Activated CD8-positive, alpha-beta T cell treated with anti-CD3 and anti-CD28 coated beads, Interleukin-2, amount 10 ng/mL, durations not matched to agents 7 days and 5 days (primary cell): ENCODE measurements at places on chromosomes 6 and 20. TPM values are rescaled to one million over a fixed set of nuclear protein-coding genes. Genes with fewer than 3 reads are reported as not detected.

DNA sequence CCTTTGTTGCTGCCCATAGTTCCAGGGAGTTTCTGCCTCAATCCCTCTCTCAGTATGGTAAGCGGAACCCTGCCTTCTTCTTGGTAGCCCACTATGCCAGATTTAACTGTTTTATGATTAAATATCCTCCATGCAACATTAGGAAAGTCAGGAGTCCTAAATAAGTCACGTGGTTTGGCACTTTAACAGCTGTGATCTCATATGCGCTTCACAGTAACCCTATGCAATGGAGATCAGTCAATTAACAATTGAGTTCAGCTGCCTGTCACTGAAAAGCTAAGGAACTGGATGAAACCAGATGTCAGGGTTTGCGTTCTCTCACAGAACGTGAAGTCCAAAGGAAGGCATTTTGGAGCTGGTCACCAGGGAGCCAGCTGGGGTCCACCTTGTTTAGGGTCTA, 81.6 kb downstream of the PSMB1 start:
- no peaks in the 10 kb centered on the region for H3K36me3 ChIP-seq
- no peaks in the 10 kb centered on the region for H3K4me1 ChIP-seq
- no peak overlapping the region for H3K4me3 ChIP-seq
- no peak for DNase-seq
- peaks cover 6% of the 10 kb centered on the region for H3K27me3 ChIP-seq

- peaks cover 41% of the 10 kb centered on the region for H3K27me3 ChIP-seq
- H3K27ac ChIP-seq: no peak overlapping the region
- H3K4me3 ChIP-seq: no peak overlapping the region
- no peaks in the 10 kb centered on the region for H3K36me3 ChIP-seq
Measured at GRCh38 chr20:4341804-4342485, 326.6 kb upstream of the RNF24 start.

- H3K4me3 ChIP-seq: no peak overlapping the region
- H3K4me1 ChIP-seq: no peaks in the 10 kb centered on the region
- H3K27me3 ChIP-seq: no peaks in the 10 kb centered on the region
- H3K36me3 ChIP-seq: peaks cover 27% of the 10 kb centered on the region
Measured at GRCh38 chr6:118460958-118461470, 87.1 kb upstream of the PLN start.

GRCh38 chr6:13131935-13132661, 196.2 kb downstream of the TBC1D7 start:
- no peaks in the 10 kb centered on the region for H3K36me3 ChIP-seq
- no peak overlapping the region for H3K4me3 ChIP-seq
- DNase-seq: no peak
- H3K4me1 ChIP-seq: no peaks in the 10 kb centered on the region
- H3K27ac ChIP-seq: no peak overlapping the region

GRCh38 chr6:138973466-138974153, 14.4 kb downstream of the REPS1 start:
- no peak overlapping the region for H3K27ac ChIP-seq
- H3K36me3 ChIP-seq: peaks cover 5% of the 10 kb centered on the region
- no peak overlapping the region for H3K4me3 ChIP-seq
- no peak for DNase-seq

- no peak overlapping the region for H3K27ac ChIP-seq
- no peak overlapping the region for H3K4me3 ChIP-seq
- peaks cover 10% of the 10 kb centered on the region for H3K4me1 ChIP-seq
- peaks cover 2% of the 10 kb centered on the region for H3K36me3 ChIP-seq
Measured at GRCh38 chr20:10472871-10473270, 37.8 kb downstream of the SLX4IP start.

GRCh38 chr6:157410045-157410444, 29.1 kb downstream of the ZDHHC14 start:
- H3K4me3 ChIP-seq: no peak overlapping the region
- H3K27ac ChIP-seq: no peak overlapping the region
- no peaks in the 10 kb centered on the region for H3K27me3 ChIP-seq
- DNase-seq: no peak
- H3K36me3 ChIP-seq: no peaks in the 10 kb centered on the region
- peaks cover 1% of the 10 kb centered on the region for H3K4me1 ChIP-seq

DNA sequence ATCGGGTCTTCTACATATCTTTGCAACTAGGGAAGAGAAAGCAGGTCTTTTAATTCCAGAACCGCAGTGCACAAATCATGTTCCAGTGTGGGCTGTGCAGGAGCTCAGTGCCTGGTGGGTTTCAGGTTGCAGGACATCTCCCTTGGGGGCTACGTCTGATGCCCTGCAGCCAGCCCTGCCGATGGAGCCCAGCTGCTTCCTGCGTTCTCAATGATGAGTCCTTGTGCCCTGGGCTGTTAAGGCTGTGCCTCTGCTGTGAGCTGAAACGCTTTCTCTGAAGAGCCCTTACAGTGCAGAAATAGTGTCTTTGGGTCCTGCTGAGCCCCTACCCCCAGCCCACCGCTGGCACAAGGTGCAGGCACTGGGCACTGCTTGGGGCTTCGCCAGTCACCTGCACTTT, 192.9 kb downstream of the SYNDIG1 start:
- H3K36me3 ChIP-seq: no peaks in the 10 kb centered on the region
- DNase-seq: no peak
- H3K4me3 ChIP-seq: no peak overlapping the region
- no peak overlapping the region for H3K27ac ChIP-seq

- H3K4me3 ChIP-seq: no peak overlapping the region
- H3K27ac ChIP-seq: no peak overlapping the region
- peaks cover 44% of the 10 kb centered on the region for H3K27me3 ChIP-seq
- H3K4me1 ChIP-seq: peaks cover 28% of the 10 kb centered on the region
- no peaks in the 10 kb centered on the region for H3K36me3 ChIP-seq
Measured at GRCh38 chr6:75210885-75211739, 5.3 kb upstream of the COL12A1 start.

DNA sequence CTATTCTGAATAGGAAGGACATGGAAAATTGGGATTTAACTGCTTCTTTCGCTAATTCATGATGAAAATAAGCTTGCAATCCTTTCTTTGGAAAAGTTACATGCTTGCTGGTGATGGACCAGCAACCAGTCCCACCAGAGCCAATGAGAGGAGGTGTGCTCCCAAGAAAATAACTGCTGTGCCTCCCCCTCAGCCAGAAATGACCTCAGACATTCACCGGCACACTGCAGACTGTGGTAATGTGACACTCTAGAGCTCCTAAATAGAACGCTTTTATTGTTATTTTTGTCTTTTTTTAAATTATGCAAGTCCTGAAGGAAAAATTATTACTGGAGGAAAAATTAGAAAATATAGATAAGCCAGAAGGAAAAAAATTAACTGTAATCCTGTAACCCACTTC, 2.6 kb downstream of the PYGB start:
- H3K4me1 ChIP-seq: peaks cover 45% of the 10 kb centered on the region
- H3K27ac ChIP-seq: no peak overlapping the region
- H3K27me3 ChIP-seq: peaks cover 11% of the 10 kb centered on the region

- peak overlapping the region; percentile 28 for H3K27ac ChIP-seq
- H3K4me1 ChIP-seq: peaks cover 20% of the 10 kb centered on the region
- H3K27me3 ChIP-seq: no peaks in the 10 kb centered on the region
Measured at GRCh38 chr6:17673543-17674254, 33.0 kb downstream of the NUP153 start.

GRCh38 chr6:12865671-12866181, 149.2 kb downstream of the PHACTR1 start:
- no peaks in the 10 kb centered on the region for H3K4me1 ChIP-seq
- H3K36me3 ChIP-seq: no peaks in the 10 kb centered on the region
- DNase-seq: no peak
- H3K27ac ChIP-seq: no peak overlapping the region
- no peak overlapping the region for H3K4me3 ChIP-seq

DNA sequence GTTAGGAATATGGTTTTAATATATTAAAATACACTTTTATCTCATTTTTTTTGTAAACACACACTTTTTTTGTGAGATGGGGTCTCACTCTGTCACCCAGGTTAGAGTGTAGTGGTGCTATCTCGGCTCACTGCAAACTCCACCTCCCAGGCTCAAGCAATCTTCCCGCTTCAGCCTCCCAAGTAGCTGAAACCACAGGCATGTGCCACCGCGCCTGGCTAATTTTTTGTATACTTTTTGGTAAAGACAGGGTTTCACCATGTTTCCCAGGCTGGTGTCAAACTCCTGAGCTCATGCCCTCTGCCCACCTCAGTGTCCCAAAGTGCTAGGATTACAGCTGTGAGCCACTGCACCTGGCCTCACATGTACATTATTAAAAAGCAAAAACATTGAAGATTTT, 10.8 kb downstream of the IPCEF1 start:
- no peak overlapping the region for H3K4me3 ChIP-seq
- no peaks in the 10 kb centered on the region for H3K27me3 ChIP-seq
- no peaks in the 10 kb centered on the region for H3K36me3 ChIP-seq

DNA sequence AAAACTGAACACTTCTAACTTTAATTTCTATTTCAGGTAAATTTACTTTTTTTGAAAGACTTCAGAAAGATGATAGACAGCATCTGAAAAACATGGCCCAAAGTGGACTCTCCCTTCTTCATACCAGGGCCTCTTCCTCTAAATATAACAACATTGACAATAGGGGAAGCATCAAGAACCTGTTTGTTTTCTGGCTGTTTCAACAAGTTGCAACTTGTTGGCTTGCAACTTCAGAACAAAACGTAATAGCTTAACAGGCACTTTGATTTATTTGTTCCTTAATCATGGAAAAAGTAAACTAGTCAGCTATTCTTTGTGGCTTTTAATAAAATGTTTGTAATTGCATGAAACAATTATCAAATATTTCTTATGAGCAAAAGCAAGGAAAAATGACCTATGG, 34.3 kb downstream of the RGS17 start:
- no peaks in the 10 kb centered on the region for H3K4me1 ChIP-seq
- DNase-seq: no peak
- no peak overlapping the region for H3K4me3 ChIP-seq
- H3K36me3 ChIP-seq: no peaks in the 10 kb centered on the region
- H3K27ac ChIP-seq: no peak overlapping the region
- H3K27me3 ChIP-seq: peaks cover 3% of the 10 kb centered on the region

DNA sequence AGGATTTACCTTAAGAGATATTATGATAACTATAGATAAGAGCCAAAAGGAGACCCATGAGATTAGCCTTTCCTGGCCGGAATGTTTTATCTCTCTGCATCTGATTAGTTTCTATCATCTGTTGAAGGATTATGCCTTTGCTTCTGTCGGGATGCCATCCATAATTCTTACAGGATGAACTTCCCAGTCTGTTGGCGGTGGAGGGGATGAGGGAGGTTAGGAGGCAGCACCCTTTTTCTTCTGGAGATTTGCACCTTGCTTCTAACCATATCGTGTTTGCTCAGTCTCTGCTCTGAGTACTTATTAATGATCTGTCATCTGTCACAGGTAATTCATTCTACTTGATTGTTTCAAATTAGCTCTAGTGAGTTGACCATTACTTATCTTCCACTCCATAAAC, 292.1 kb downstream of the KHDC1L start:
- no peaks in the 10 kb centered on the region for H3K36me3 ChIP-seq
- DNase-seq: no peak
- no peak overlapping the region for H3K27ac ChIP-seq
- H3K27me3 ChIP-seq: no peaks in the 10 kb centered on the region
- no peaks in the 10 kb centered on the region for H3K4me1 ChIP-seq

GRCh38 chr6:22613695-22614094, 44.3 kb downstream of the HDGFL1 start:
- H3K27ac ChIP-seq: no peak overlapping the region
- no peaks in the 10 kb centered on the region for H3K36me3 ChIP-seq
- no peak for DNase-seq
- H3K27me3 ChIP-seq: no peaks in the 10 kb centered on the region
- H3K4me3 ChIP-seq: no peak overlapping the region

GRCh38 chr6:11120271-11121005, 8.9 kb upstream of the ERVFRD-1 start:
- no peaks in the 10 kb centered on the region for H3K27me3 ChIP-seq
- no peak overlapping the region for H3K4me3 ChIP-seq
- H3K27ac ChIP-seq: no peak overlapping the region
- peaks cover 4% of the 10 kb centered on the region for H3K4me1 ChIP-seq
- no peak for DNase-seq

GRCh38 chr6:40871424-40871823, 167.6 kb downstream of the UNC5CL start:
- no peak overlapping the region for H3K27ac ChIP-seq
- H3K4me1 ChIP-seq: no peaks in the 10 kb centered on the region
- H3K27me3 ChIP-seq: peaks cover 7% of the 10 kb centered on the region

GRCh38 chr6:74705451-74705850, 500.4 kb downstream of the COL12A1 start:
- no peaks in the 10 kb centered on the region for H3K4me1 ChIP-seq
- H3K36me3 ChIP-seq: no peaks in the 10 kb centered on the region
- H3K4me3 ChIP-seq: no peak overlapping the region
- DNase-seq: no peak
- no peaks in the 10 kb centered on the region for H3K27me3 ChIP-seq

DNA sequence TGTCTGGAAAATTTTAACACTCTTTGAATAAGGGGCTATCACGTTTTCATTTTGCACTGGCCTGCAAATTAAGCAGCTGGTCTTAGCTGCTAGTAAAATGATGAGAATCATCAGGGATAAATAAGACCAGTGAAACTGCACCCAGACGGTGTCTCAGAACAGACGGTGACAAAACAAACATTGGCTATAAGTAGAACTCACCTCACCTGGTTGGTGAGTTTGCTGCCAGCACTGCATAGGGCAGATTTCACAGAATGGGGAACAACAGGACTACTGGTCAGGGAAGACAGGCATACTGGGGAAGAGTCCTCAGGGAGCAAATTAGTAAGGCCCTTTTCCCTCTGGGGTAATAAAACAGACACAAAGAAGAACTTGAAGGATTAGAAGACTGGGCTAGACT, 175.9 kb upstream of the CITED2 start:
- no peak for DNase-seq
- H3K27ac ChIP-seq: no peak overlapping the region
- H3K36me3 ChIP-seq: no peaks in the 10 kb centered on the region
- H3K4me1 ChIP-seq: no peaks in the 10 kb centered on the region

- no peak overlapping the region for H3K4me3 ChIP-seq
- no peak overlapping the region for H3K27ac ChIP-seq
- DNase-seq: no peak
- H3K27me3 ChIP-seq: no peaks in the 10 kb centered on the region
- H3K36me3 ChIP-seq: no peaks in the 10 kb centered on the region
- no peaks in the 10 kb centered on the region for H3K4me1 ChIP-seq
Measured at GRCh38 chr6:133108419-133108818, 132.7 kb upstream of the EYA4 start.

DNA sequence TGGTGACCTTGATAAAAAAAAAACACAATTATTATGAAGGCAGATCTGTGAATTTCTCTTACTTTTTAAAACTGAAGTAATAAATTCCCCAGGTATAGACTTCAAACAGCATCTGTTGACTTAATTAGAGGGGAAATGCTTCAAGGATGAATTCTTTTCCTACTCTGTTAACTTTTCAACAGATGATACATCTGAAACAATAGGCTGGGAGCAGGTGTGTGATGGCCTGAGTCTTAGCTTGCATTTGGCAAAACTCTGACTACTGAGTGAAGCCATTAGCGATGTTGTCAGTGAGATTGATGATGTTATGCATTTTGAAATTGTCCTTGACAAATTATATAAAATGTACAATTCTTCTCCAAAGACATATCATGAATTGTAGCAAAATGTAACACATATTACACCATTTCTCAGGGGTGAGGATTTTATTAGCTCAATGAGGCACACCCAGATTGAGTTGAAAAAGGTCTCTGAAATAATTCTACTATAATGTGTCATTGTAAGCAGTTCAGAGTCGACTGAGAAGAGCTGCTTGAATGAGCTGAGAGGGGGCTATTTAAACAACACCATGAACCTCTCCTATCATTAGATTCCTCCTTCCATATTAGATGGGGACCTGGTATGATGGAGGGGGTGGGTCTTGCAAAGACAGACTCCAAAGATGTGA, 39.6 kb upstream of the OGFRL1 start:
- DNase-seq: no peak
- H3K27me3 ChIP-seq: peaks cover 3% of the 10 kb centered on the region
- H3K27ac ChIP-seq: no peak overlapping the region

Gene PTCRA
- total RNA-seq: not detected

Gene OR2J3
- not detected for total RNA-seq

Gene KIF3B
- 15.1 TPM for total RNA-seq

Gene HNF4A
- total RNA-seq: not detected

Gene CSTF1
- total RNA-seq: 60.5 TPM

Gene PSORS1C1
- not detected for total RNA-seq

Gene BPIFB4
- not detected for total RNA-seq

Gene CD83
- 10.1 TPM for total RNA-seq
